Eye (tissue), 1 donor: ENCODE measurements at places on chromosomes 13 and 19.

DNA sequence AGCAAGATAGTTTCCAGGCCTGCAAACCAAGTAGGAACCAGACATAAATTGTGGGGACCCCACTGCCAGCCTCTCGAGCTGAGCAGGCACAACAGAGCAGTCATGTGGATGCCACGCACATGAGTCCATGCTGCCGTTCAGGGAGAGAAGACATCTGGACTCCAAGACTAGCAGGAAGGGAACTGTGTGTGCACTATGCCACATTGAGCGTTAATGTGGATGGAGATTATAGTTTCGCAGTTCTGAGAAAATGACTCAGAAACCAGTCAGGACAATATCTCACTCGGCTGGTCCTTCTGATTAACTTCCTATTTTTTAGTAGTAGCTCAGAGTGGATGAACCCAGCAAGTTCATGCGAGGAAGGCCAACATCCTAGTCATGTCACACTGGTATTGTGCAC, 124.9 kb downstream of the CRYL1 start:
- DNase-seq, result no peak

DNA sequence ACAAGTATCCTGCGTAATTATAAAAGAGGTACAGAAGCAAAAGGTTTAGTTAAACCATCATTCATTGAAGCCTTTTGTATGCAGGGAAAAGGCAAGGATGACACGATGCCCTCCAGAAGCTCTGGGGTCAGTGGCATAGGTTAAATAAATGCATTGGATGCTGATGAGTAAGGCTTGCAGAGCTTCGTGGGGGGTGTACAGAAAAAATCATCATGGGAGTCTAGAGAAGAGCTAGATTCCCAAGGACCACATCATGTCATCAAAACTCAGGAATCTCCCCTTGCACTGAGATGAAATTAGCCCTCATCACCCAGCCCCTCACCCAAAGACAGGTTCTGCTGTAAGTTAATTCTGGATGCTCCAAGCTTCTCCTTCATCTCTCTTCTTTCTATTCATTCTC, 8.3 kb downstream of the FPR1 start:
- no peak for DNase-seq

DNA sequence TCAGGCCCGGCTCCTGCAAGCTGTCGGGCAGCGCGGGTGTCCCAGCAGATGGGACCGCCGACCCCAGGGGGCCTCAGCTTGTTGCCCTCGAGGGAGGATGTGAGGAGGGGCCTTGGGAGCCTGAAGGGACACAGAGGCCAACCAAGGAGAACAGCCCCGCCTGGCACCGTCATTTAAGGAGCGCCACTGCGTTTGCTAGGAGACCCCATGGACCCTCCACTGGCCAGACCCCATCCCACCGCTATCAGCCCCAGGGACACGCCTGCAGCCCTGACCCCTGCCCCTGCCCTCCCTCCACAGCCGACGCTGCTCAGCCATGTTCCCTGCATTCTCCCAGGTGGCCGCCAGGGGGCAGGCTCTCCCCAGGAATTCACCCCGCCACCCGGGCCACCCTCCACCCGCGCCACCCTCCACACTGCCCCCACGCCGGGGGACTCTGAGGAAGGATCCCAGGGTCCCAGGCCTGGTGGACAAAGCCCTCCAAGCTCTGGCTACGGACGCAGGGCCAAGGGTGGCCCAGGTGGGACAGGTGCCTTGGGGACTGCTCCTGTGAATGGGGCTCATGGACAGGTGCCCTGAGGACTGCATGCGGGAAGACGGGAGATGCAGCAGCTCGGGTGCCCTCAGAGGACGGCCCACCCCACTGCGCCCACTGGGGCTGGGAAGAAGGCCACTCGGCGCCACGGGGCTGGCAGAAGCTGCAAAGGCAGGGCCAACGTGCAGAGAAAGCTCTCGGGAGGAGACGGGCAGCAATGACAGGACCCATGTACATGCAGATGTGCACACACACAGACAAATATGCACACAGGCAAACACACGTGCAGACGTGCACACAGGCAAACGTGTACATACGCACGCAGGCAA, 34.4 kb downstream of the PIP5K1C start:
- peak; percentile 80 for DNase-seq

- no peak for DNase-seq
These were observed 52.1 kb upstream of the EHD2 start for GRCh38 chr19:47661161-47661560.

DNA sequence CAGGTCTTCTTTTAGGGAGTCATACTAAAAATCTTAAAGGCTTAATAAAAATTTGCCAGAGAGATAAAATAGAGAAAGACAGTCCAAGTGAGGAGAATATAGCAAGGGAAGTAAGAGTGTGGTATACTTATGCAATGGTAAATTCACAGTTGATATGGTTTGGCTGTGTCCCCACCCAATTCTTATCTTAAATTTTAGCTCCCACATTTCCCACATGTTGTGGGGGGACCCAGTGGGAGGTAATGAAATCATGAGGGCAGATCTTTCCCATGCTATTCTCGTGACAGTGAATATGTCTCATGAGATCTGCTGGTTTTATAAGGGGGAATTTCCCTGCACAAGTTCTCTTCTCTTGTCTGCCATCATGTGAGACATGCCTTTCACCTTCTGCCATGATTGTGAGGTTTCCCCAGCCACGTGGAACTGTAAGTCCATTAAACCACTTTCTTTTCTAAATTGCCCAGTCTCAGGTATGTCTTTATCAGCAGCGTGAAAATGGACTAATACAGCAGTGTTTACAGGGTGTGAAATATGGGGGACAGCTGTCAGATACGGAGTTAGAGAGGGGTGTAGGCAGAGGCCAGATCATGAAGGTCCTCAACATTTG, 115.4 kb downstream of the UGGT2 start:
- no peak for DNase-seq

DNA sequence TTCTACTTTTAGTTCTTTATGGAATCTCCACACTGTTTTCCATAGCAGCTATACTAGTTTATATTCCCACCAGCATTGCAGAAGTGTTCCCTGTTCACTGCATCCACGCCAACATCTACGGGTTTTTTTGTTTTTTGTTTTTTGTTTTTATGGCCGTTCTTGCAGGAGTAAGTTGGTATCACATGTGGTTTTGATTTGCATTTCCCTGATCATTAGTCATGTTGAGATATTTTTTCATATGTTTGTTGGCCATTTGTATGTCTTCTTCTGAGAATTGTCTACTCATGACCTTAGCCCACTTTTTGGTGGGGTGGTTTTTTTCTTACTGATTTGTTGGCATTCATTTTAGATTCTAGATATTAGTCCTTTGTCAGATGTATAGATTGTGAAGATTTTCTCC, 89.7 kb downstream of the FRY start:
- no peak for DNase-seq

DNA sequence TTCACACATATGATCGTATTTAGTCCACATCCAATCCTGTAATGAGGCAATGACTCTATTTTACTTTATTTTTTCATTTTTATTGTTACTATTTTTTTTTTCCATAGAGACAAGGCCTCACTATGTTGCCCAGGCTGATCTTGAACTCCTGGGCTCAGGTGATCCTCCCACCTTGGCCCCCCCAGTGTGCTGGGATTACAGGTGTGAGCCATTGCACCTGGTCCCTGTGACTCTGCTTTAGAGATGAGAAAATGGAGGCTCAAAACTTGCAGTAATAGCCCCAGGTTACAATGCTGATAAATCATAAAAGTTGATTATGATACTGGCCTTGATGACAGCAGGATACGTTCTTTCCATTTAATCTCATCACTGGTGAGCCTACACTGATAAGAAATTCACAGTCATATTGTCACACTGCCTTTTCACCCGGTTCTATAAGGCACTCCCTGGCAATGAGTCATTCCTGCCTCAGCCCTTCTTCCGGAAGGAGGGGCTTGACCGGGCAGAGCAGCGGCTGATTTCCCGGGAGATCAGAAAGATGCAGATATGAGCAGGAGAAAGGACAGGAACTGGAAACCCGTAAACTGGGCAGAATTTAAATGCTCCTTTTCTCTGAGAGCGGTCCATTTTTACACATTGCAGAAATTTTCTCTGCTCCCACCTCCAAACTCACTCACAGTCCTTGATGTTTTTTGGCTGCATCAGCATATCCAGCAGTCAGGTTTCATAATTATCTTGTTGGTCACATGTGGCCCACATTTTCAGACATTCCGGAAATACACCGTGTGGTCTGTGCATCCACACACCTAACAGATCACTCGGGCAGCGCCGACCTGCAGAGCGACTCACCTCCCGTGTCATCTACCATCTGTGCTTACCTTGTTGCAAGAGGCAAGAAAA, 616.4 kb downstream of the EFNB2 start:
- DNase-seq, result peak; percentile 60

DNA sequence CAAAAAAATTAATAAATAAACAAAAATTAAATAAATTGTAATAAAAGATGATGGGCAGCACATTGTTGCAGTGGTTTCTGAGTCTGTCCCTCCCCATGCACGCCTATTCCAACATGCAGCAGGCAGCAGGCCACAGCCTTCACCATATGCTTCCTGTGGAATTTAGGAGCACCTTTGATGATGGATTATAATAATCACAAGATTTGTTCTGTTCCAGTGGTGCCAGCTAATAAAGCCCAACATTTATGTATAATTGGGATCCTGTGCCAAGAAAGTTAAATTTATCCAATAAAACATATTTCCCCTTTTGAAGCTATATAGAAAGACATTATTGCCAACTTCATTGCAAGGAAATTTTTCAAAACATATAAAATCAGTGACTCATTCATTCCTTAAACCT, 328.6 kb downstream of the FGF14 start:
- no peak for DNase-seq

DNA sequence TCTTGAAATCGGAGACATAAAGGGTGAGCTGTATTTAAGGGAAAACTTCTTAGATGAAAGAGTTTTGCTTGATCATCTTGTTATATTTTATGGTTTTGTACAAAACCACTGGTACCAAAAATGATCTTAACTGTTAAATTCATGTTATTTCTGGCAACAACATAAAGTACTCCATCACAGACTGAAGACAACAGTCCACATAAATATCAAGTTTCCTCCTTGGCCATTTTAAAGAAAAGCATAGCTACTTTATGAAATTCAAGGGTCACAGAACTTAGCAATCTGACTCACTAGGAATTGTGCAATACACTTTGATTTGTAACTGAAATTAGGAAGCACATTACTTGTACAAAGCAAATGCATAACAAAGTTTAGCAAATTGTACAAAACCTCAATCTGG, 66.3 kb downstream of the TBC1D4 start:
- DNase-seq, result no peak

DNA sequence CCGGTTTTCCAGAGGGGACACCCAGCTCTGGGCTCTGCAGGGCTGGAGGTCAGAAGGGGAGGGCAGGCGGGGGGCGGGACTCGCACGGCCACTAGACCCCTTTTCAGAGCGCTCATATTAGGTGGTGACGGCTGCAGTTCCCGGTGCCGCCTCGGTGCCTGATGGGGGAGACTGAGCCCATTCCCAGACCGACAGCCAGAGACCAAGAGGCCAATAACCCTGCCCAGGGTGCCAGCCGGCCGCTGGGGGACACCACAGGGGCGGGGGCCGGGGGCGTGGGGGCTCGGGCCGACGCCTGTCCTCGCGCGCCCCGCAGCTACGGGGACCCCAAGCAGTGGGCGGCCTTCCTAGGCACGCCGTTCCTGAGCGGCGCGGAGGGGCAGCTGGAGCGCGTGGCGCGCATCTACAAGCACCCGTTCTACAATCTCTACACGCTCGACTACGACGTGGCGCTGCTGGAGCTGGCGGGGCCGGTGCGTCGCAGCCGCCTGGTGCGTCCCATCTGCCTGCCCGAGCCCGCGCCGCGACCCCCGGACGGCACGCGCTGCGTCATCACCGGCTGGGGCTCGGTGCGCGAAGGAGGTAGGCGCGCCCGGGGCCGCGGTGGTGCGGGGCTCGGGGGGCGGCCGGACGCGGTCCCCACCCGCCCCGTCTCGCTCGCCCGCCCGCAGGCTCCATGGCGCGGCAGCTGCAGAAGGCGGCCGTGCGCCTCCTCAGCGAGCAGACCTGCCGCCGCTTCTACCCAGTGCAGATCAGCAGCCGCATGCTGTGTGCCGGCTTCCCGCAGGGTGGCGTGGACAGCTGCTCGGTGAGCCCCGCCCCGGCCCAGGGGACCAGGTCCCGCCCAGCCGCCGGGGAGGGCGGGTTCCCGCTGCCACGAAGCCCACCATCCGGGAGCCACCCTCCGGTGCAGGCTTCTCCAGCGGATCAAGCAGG, 2.4 kb downstream of the TIMM13 start:
- DNase-seq, result peak; percentile 66
